Left renal cortex interstitium (tissue), 4 donors: ENCODE measurements at places on chromosomes 2 and 18. TPM values are rescaled to one million over a fixed set of nuclear protein-coding genes. Genes with fewer than 3 reads are reported as not detected.

GRCh38 chr18:44725300-44726058, 44.8 kb downstream of the SETBP1 start:
- no peak for DNase-seq

DNA sequence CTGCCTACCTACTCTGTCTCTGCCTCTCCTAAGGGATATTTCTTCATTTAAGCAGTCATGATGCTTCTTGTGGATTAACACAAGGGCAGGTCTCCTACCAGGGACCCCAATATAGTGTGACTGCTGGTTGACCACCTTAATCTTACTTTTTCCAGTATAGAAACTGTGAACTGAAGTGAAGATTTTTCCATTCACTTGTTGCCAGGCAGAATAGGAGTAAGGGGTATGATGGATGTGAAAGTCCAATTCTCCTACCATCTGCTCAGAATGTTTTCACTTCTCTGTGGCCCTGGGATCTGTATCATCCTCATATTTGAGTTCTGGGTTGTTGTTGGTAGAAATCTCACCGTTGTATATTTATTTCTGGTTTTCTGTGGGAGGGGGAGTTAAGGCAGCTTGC, 247.8 kb downstream of the WDPCP start:
- DNase-seq, result no peak

HTR2B gene
- 24.1 TPM for polyA plus RNA-seq

FARSB gene
- polyA plus RNA-seq, result 26.2 TPM

SPC25 gene
- polyA plus RNA-seq, result 15.0 TPM

DNA sequence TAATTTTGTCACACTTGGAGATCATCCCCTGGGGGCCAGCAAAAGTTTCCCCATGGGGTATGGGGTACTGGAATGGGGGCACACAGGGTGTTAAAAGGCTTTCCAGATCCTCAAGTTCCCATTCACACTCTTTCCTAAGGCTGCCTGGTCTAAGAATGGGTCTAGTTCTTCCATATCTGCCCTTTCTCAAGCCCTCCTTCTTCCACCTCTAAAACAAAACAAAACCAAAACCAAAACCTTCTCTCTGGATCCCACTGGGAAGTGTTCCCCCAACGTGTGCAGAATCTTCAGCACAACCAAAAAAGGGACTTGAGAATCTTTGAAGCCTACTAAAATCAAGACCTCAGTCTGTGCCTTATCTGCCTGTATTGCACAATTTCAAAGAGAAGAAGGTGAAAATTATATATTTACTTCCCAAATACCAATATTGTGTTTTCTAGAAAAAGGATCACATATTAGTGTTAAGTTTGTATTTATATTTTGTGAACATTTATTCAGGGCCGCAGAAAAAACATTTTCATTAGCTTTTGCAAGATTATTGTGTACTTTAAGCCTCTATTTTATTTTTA, 207.2 kb upstream of the TCF4 start:
- DNase-seq, result no peak

- DNase-seq, result no peak
Observed at GRCh38 chr2:44130441-44130840, 38.2 kb upstream of the PPM1B start.

DNA sequence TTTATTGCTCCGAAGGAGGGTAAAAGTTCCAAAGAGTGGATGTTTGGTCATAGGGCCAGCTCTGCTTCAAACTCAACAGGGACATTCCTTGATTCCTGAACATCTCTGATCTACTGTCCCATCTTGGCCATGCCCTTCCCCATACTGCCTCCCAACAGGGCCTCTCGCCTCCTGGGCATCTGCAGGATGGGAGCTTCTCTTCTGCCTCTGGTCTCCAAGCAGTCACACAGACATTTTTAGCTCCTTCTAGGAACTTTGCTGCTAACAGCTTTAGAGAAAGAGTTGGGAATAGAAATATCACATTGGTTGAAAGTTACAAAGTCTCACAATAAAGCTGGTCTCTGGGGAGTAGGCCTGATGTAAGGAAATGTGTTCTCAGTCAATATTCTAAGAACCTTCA, 9.4 kb upstream of the DGUOK start:
- no peak for DNase-seq

CHST9 gene
- polyA plus RNA-seq, result 3.7 TPM

SERPINB10 gene
- polyA plus RNA-seq, result 0.38 TPM

DNA sequence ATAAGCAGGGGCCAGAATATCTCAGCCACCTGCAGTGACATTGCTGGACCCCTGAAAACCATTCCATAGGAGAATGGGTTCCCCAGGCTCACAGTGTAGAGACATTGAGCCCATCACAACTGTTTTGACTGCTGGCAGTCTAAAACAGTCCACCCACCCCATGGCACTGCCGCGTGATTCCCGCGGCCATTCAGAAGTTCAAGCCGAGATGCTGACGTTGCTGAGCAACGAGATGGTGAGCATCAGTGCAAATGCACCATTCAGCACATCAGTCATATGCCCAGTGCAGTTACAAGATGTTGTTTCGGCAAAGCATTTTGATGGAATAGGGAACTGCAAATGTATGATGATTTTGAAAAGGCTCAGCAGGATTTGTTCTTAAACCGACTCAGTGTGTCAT, 139.4 kb downstream of the GFPT1 start:
- DNase-seq, result no peak

- no peak for DNase-seq
Observed at GRCh38 chr2:160372585-160372984, 121.0 kb downstream of the RBMS1 start.

DNA sequence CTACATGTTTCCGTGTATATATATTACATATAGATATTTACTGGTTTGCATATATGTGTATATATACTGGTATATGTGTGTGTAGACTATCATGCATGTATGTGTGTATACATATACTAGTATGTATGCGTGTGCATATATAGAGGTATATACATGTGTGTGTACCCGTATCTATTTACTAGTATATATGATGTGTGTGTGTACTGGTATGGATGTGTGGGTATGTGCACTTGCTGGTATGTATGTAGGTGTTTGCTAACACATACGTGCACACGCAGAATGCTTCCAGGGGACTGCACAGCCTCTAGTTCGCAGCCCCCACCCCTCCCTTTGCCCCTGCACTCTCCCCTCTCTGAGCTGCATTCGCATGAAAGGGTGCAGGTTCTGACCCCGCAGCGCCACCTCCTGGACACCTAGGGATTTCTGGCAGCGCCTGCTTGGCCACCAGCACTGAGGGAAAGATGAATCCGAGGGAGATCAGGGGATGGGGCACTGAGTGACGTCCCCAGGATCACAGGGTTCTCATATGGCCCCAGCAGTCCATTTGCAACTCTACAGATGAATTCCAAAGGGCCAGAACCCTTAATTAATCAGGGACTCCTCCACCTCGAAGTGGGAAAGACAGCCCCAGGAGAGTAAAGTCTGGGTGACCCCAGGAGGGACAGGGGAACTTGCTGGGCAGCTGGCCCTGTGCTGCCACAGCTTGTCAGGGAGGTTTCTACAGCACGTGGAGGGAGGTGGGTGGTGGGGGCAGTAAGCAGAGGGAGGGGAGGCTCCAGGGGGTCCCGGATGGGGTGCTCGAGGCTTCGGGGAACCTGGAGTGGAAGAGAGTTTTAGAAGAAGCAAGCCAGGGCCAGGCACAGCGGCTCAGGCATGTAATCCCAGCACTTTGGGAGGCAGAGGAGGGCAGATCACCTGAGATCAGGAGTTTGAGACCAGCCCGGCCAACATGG, 66.8 kb upstream of the ASAP2 start:
- DNase-seq, result no peak

DNA sequence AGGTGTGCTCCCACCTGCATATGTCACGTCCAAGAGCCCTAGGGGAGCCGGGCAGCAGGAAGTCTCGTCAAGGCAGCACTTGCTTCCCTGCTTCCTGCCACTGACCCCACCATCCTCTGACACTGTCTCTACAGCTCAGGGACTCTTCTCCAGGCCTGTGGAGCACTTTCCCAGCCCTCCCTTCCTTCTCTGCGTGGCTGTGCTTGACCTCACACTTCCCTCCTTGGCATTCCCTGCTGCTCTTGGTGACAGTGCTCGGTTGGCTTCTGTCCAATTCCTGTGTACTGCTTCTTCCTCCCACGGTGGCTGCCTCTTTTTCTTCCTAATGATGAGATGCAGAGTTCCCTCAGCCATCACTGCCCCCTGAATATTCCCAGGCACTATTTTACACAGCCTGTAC, 2.8 kb downstream of the CIDEA start:
- DNase-seq, result no peak

TRABD2A gene
- 0.57 TPM for polyA plus RNA-seq

- DNase-seq, result no peak
Observed at GRCh38 chr2:76930056-76930744, 592.0 kb downstream of the LRRTM4 start.

MITD1 gene
- 41.8 TPM for polyA plus RNA-seq

ERMN gene
- 0.28 TPM for polyA plus RNA-seq

DNA sequence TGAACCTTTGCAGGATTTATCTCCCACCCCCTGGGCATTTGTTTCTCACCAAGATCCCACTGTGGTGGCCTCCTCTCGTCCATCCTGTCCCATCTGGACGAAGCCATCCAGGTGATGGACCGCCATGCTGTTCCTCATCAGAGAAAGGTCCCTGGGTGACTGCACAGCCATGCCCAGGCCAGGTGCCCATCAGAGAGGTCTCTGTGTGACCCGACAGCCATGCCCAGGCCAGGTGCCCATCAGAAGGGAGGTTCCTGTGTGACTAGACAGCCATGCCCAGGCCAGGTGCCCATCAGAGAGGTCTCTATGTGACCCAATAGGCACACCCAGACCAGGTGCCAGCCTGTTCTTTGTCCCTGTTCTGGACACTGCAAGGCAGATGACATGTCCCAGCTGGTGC, 360.9 kb upstream of the SALL3 start:
- no peak for DNase-seq

GRCh38 chr2:214737188-214737587, 72.3 kb downstream of the BARD1 start:
- no peak for DNase-seq

GRCh38 chr18:55522011-55522410, 66.0 kb downstream of the TCF4 start:
- DNase-seq, result no peak

GRCh38 chr2:62587592-62587991, 81.6 kb upstream of the TMEM17 start:
- DNase-seq, result no peak

DNA sequence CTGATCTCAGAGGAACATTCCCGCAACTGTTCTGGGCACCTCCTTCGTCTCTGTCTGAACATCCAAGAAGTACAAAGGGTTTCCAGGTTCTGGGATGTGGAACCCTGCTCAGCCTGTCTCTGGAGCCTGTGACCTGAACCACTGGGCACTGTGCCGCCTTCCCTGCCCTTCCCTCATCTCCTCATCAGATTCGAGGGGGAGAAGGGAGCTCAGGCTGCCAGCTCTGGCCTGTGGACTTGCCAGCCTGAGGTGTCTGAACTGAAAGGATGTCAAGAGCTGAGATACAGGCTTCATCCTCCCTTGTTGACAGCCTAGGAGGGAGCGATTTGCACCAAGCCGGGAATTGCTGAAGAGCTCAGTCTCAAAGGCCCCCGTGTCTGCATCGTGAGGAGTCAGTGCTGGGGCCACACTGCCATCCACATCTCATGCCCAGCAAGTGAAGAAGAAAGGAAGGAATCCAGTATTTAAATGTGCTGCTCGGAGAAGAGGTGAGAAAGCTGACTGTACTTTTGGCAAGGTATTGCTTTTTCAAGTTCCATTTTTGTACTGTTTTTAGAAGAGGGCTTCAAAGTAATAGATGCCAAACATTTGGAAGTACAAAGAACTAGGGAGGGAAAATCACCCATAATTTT, 12.6 kb downstream of the NEU2 start:
- no peak for DNase-seq

CDK15 gene
- polyA plus RNA-seq, result 1.2 TPM

- DNase-seq, result no peak
Observed at GRCh38 chr2:216670266-216671080, 24.9 kb downstream of the IGFBP5 start.

GRCh38 chr2:103738606-103739005, 976.8 kb downstream of the TMEM182 start:
- DNase-seq, result no peak

- DNase-seq, result no peak
Observed at GRCh38 chr2:4134551-4135550, 431.5 kb downstream of the DCDC2C start.

DNA sequence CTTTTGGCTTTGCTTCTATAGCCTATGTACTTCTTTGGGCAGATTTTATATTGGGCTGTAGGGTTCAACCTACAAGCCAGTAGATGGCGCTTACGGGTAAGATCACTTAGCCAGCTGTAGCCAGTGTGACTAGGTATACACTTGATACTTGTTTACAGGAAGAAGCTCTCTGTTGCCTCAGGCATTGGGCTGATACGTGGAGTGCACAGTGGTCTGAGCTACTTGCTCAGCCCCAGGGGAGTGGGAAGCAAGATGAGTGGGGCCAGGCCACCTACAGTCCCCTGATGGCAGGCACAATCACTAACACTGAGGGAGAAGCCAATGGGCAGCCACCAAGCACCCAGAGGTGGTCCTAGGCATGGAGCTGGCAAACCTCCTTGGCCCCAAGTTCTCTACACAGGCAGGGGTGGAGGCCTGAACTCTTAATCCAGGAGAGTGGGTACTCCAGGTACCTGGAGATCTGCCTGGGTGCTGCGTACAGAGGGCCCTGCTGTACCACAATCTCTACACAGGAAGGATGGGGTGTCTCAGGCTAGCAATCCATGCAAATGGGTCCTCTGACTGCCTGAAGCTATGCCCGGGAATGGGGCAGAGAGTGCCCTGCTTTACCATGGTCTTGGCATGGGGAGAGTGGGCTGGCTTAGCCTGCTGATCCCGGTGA, 122.2 kb downstream of the NCOA1 start:
- DNase-seq, result no peak

GRCh38 chr2:186201371-186201770, 284.7 kb upstream of the ZC3H15 start:
- no peak for DNase-seq
